ENCODE measurements at places on chromosomes 7 and 10. TPM values are rescaled to one million over a fixed set of nuclear protein-coding genes. Genes with fewer than 3 reads are reported as not detected.

SORCS1 gene
- not detected for total RNA-seq

CYP3A7 gene
- not detected for total RNA-seq

C10orf105 gene
- total RNA-seq, result not detected

MYPN gene
- total RNA-seq, result 0.11 TPM

FKBP9 gene
- total RNA-seq, result 149 TPM

AGR2 gene
- total RNA-seq, result not detected

RHOBTB1 gene
- total RNA-seq, result 30.9 TPM

ABCC2 gene
- total RNA-seq, result 0.43 TPM

TMEM176A gene
- not detected for total RNA-seq

CREB3L2 gene
- total RNA-seq, result 32.7 TPM

EBLN1 gene
- total RNA-seq, result not detected

CPVL gene
- 0.33 TPM for total RNA-seq

SCART1 gene
- 0.60 TPM for total RNA-seq

NOS3 gene
- total RNA-seq, result 29.3 TPM

TRPV6 gene
- not detected for total RNA-seq

TUBB8 gene
- total RNA-seq, result 0.11 TPM

NODAL gene
- not detected for total RNA-seq

STEAP1B gene
- 2.9 TPM for total RNA-seq

CRPPA gene
- 1.8 TPM for total RNA-seq

GSTO2 gene
- 1.0 TPM for total RNA-seq

CHST3 gene
- total RNA-seq, result 8.0 TPM

LHFPL3 gene
- total RNA-seq, result not detected

All from dermis lymphatic vessel endothelial cell (primary cell).